ENCODE measurements at places on chromosomes 3 and 15.

DNA sequence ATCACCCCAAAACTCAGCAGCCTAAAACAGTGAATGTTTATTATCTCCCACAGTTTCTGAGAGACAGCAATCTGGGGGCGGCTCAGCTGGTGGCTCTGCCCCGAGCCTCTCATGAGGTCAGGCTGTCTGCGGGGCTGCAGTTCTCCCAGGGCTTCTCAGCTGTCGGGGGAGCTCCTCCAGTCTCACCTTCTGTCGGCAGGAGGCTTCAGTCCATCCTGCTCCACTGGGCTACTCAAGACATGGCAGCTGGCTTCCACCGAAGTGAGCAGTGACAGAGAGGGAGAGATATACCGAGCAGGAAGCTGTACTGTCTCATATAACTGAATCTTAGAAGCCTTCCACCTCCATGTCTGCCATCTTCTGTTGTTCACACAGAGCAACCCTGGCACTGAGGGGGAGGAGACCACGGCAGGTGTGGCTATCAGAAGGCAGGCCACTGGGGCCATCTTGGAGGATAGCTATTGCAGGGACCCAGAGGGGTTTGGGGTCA, 72.8 kb upstream of the ITGA11 start:
- no peak for DNase-seq

DNA sequence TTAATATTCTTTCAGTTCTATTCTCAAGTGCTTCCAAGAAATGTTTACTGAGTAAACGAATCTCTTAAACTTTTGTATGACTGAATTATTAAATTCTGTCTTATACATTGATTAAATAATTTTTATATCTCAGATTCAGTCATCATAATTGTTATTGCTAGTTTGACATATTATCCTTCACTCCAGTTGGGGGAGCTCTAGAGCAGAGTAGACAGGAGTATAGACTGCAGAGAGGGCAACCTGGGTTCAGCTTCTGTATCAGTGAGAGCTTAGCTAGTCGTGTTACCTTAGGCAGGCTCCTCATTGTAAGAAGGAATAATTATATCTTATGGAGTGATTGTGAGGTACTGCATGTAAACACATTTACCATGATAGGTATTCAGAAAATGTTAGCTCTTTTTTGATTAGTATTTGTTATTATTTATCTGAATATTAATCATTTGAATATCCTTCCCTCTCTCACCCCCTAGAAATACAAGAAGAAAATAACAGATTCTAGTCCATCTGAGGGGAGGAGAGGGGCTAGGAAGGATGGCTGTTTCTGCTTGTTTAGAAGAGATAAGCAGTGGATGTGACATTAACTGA, 31.0 kb upstream of the ZCWPW2 start:
- no peak for DNase-seq

- no peak for DNase-seq
Measured at GRCh38 chr15:65307978-65308377, 3.5 kb downstream of the RNU5B-1 start.

- no peak for DNase-seq
Measured at GRCh38 chr3:39144095-39144747, 9.2 kb downstream of the CSRNP1 start.

GRCh38 chr3:37126856-37127255, 47.5 kb downstream of the LRRFIP2 start:
- DNase-seq, result no peak

DNA sequence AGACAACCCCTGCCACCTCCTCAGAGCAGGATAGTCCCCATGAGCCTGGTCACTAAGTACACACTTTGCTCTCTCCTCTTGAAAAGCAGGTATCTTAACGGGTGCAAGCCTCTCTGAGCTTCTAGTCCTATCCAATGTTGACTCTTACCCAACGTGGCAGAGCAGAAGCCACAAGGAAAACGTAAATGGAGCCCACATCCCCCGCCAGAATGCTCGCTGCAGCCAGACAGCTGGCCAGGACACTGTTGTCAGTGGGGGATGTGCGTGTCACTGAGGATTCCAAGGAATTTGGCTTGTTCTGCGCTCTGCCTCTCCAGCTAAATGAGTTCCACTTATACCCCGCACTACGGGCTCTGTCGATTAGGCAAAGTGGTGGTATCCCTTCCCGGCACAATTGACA, 67.8 kb upstream of the IGF1R start:
- DNase-seq, result no peak

Measured in activated naive CD4-positive, alpha-beta T cell (primary cell).